ENCODE measurements at places on chromosomes 2 and 18. TPM values are rescaled to one million over a fixed set of nuclear protein-coding genes. Genes with fewer than 3 reads are reported as not detected.
A peak's percentile ranks its signal among the peaks of the same experiment; 100 is the strongest.

- no peaks in the 10 kb centered on the region for H3K4me1 ChIP-seq
- no peaks in the 10 kb centered on the region for H3K27me3 ChIP-seq
- no peak overlapping the region for H3K27ac ChIP-seq
- no peak overlapping the region for H3K4me3 ChIP-seq
Observed at GRCh38 chr2:202944816-202945215, 32.7 kb downstream of the CARF start.

GRCh38 chr2:42809819-42810120 lies 17.4 kb upstream of the HAAO start:
- no peaks in the 10 kb centered on the region for H3K36me3 ChIP-seq
- peak overlapping the region; percentile 100 for H3K27ac ChIP-seq
- no peaks in the 10 kb centered on the region for H3K27me3 ChIP-seq
- H3K4me3 ChIP-seq: peak overlapping the region; percentile 50
- peak; percentile 87 for DNase-seq

DNA sequence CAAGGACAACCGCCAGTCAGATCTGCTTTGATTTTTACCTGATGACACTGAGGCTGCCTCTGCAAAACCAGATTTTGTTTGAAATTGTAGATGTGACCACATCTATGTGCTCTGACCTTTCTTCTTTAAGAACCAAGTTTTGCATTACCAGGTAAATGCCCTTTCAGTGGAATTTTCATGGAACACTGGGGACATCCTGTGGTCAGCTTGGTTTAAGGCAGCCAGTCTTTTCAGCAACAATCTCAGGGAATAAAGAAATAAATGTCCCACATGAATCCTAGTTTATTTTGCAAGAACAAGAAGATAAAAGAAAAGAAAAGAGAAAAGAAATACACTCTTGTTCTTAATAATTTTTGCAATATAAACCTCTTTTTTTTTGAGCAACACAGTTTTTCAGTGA lies 90.6 kb downstream of the POU3F3 start:
- H3K4me3 ChIP-seq: no peak overlapping the region
- no peak for DNase-seq
- H3K4me1 ChIP-seq: no peaks in the 10 kb centered on the region
- H3K27ac ChIP-seq: no peak overlapping the region
- peaks cover 21% of the 10 kb centered on the region for H3K27me3 ChIP-seq

DNA sequence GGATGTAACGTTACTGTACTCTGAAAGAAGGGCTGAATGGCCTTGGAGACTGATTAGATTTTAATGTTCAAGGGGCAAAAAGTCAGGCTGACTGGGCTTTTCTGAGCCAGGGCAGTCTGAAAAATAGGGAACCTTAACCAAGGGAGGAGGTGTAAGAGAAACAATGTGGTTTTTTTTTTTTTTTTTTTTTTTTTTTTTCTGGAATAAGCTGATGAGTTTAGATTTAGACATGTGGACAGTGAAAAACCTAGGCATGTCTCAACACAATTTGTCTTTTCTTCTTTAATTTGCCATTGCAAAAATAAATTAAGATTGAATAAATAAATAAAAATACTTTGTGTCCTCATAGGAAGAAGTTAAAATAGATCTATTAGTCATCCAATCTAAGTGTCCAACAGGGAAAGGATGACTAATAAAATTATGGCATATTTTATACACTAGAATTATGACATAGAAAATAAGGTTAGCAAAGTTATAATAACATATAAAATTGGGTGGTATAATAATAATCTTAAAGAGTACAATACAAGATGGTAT lies 237.6 kb upstream of the TRIB2 start:
- DNase-seq: no peak
- no peaks in the 10 kb centered on the region for H3K36me3 ChIP-seq
- H3K4me3 ChIP-seq: no peak overlapping the region
- H3K27me3 ChIP-seq: no peaks in the 10 kb centered on the region

The PRKAG3 gene
- total RNA-seq: not detected

DNA sequence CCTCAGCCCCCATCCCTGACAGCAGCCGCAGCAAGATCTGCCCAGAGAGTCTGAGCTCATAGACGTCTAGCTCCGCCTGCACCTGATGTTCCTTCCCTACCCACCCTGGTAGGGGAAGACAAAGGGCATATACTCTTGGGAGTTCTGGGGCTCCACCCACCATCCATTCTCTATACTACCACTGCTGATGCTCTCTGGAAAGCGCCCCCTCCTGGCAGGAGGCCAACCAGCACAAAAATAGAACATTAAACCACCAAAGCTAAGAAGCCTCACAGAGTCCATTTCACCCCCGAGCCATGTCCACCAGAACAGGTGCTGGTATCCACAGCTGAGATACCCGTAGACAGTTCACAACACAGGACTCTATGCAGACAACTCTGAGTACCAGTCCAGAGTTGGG lies 662.6 kb upstream of the FAM98A start:
- no peak overlapping the region for H3K4me3 ChIP-seq
- H3K27ac ChIP-seq: no peak overlapping the region
- no peak for DNase-seq
- H3K36me3 ChIP-seq: no peaks in the 10 kb centered on the region
- H3K27me3 ChIP-seq: no peaks in the 10 kb centered on the region
- H3K4me1 ChIP-seq: no peaks in the 10 kb centered on the region

DNA sequence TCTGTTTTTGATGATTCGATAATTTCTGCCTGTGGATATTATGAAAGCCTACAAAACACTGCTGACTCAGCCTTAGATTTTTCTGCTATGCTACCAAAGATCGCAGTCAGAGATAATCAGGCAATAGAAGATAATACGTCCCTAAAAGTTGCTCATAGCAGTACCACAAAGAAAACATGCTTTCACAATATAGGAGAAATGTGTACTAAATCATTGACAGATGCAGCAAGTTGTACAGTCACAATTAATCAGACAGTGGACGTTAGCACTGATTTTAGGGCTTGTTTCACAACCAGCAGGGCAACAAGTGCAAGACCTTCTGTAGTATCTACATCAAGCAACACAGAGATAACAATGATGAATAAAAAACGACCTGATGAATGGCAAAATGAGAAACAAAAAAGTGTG lies 19.5 kb downstream of the RBM44 start:
- H3K4me3 ChIP-seq: no peak overlapping the region
- no peak overlapping the region for H3K27ac ChIP-seq
- no peak for DNase-seq
- H3K27me3 ChIP-seq: no peaks in the 10 kb centered on the region
- no peaks in the 10 kb centered on the region for H3K4me1 ChIP-seq
- H3K36me3 ChIP-seq: no peaks in the 10 kb centered on the region

GRCh38 chr2:112024896-112025491 lies 30.1 kb upstream of the TMEM87B start:
- no peaks in the 10 kb centered on the region for H3K27me3 ChIP-seq
- peaks cover 19% of the 10 kb centered on the region for H3K4me1 ChIP-seq
- H3K4me3 ChIP-seq: no peak overlapping the region
- no peak for DNase-seq

The ARHGAP28 gene
- total RNA-seq: 18.9 TPM

DNA sequence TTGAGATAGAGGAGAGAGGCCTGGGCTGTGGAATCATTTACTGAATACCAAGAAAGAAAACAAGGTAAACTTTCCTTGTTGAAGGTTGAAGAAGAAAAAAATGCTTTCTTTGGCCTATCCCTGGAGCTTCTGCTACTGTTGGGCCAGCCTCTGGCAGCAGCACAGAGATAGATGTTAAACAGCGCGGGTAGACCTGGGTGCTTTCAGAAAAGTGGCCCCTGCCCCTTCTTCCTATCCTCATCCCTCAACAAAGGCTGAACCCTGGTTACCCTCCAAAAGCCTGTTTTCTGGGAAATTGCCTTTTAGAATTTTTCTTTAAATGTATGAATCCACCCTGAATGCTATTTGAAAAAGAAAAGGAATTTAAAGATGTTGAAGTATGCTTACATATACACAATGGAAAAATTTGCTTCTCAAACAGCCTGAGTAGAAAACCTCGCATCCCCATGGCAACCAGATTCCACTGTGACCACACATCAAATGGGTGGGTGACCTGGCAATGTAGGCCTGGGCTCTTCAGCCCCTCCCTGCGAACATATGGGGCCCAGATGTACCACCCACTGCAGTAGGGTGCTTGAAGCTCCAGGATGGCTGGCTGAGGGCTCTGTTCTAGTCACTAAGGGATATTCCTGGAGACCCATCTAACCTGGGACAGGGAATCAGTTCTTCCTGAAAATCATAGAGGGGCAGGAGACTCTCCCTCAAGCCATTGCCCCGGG lies 23.4 kb upstream of the CHRNA1 start:
- DNase-seq: no peak
- H3K36me3 ChIP-seq: no peaks in the 10 kb centered on the region
- no peak overlapping the region for H3K4me3 ChIP-seq
- H3K27ac ChIP-seq: peak overlapping the region; percentile 51
- no peaks in the 10 kb centered on the region for H3K4me1 ChIP-seq

- no peak for DNase-seq
- no peaks in the 10 kb centered on the region for H3K27me3 ChIP-seq
- no peak overlapping the region for H3K4me3 ChIP-seq
- H3K36me3 ChIP-seq: no peaks in the 10 kb centered on the region
Observed at GRCh38 chr2:198242093-198242492, 437.7 kb downstream of the PLCL1 start.

DNA sequence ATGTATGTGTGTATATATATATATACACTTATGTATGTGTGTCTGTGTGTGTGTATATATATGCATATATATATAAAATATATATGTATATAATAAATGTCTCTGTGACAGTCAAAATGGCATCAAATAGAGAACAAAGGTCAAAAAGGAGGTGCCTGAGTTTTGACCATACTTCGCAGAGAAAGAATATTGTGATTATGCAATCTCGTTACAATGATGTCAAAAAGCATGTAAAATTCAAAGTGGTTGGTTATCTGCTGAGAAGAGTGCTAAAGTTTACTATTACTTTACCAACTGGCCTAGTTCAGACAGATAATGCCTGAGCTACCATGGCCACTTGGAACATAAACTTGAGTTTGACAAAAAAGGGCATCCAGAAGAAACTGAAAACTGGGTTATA lies 375.0 kb downstream of the NBAS start:
- no peak overlapping the region for H3K4me3 ChIP-seq
- H3K4me1 ChIP-seq: no peaks in the 10 kb centered on the region
- H3K27me3 ChIP-seq: no peaks in the 10 kb centered on the region
- H3K36me3 ChIP-seq: peaks cover 22% of the 10 kb centered on the region
- H3K27ac ChIP-seq: no peak overlapping the region
